ENCODE measurements at places on chromosomes 4 and X.

DNA sequence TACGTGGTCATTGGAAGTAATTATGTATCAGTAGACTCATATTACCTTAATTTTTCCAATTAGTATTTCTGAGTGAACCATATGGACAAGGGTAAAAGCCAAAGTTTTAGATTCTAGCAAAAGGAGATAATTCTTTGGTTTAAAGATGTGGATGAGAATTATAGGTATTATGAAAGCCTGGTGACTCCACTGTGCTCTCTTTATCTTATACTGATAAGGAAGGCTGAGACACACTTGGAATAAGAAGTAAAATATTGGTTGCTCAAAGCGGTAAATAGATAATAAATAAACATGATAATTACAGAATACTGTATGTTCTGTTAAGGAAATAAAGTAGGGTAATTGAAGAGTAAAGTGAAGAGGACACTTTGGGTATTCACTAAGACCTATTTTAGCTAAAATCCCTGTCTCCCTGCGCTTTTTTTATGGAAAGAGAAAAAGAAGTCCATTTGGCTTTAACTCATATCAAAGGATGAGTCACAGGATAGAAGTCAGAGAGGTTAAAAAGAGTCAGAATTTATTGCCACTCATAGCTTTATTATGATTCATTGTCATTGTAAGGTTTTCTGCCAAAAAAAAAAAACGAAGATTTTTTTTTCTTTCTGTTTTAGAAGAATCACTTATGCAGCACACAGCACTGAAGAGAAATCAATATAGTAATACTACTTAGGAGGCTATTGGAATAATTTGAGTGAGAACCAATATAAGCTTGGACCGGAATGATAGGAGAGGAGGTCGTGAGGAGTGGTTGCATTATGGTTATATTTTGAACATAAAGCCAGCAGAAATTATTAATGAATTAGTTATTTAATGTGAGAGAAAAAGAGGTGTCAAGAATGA, 2463.1 kb downstream of the ARAP2 start:
- peak; percentile 19 for DNase-seq

GRCh38 chr4:34643476-34643875, 1600.8 kb downstream of the ARAP2 start:
- DNase-seq, result no peak

DNA sequence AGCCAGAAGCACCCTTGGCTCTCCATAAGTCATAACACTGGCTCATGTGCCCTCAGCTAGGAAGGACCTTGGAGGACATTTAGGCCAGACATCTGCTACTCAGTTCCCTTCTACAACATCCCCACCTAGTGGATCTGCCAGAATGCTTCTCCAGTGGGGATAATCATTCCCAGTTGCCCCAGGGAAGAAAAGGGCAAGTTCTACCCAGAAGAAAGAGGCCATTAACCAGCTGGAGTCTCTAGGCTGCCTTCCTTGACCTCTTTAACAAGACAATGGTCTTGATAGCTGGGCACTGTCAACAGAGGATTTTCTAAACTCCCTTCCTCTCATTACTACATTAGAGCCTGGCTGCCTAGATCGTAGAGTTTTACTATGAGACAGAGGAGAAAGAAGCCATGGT, 42.0 kb downstream of the LGI2 start:
- DNase-seq, result no peak

DNA sequence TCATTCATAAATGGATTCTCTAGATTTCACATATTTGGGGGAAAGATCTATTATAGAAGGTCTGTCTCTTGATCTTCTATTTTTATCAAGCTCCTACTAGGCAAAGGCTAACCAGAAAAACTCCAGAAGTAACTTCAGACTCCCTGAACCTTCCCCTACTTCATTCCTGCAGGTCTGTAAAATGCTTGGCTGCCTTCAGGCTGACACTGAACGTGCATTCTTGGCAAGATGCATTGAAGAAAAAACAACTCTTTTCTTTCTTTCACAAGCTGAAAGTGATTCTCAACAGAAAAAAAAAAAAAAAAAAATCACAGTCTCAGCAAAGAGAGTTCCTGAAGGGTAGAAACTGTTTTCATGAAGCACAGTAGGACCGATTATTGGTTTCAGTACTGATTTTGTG, 12.7 kb downstream of the OPHN1 start:
- no peak for DNase-seq

GRCh38 chrX:85018471-85018870, 14.8 kb downstream of the APOOL start:
- DNase-seq, result no peak

GRCh38 chr4:68592673-68593072, 16.6 kb upstream of the UGT2B17 start:
- DNase-seq, result no peak

- no peak for DNase-seq
These were observed 515.4 kb downstream of the ZNF674 start for GRCh38 chrX:46029777-46030176.

GRCh38 chr4:146073517-146073916, 102.0 kb upstream of the LSM6 start:
- DNase-seq, result peak; percentile 15

All from HFF-Myc (cell line).